ENCODE measurements at places on chromosomes 12 and 14.

- DNase-seq, result no peak
Measured at GRCh38 chr14:56120091-56120691, 2.0 kb downstream of the PELI2 start.

GRCh38 chr12:9626291-9626690, 18.6 kb upstream of the KLRB1 start:
- no peak for DNase-seq

DNA sequence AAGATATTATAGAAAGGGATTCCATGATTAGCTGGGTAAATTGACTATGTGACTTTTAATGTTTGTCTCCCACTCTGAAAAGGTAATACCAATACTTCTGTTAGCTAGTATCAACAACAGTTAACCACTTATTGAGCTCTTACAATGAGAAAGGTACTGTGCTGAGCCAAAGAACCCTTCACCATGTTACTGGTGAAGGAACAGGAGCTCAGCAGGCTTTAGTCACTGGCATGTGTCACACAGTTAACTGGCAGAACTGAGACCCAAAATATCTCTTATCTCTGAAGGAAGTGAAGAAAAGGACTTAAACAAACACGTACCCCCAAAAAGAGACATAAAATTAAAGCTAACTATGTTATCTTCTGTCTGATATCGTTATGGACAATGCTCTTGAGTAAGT, 170.6 kb downstream of the MED13L start:
- DNase-seq, result no peak

GRCh38 chr12:52063981-52064649, 5.7 kb upstream of the ATG101 start:
- DNase-seq, result no peak

- no peak for DNase-seq
Measured at GRCh38 chr12:47449797-47450196, 256.0 kb downstream of the RPAP3 start.

- DNase-seq, result no peak
Measured at GRCh38 chr14:28831126-28831525, 64.5 kb downstream of the FOXG1 start.

GRCh38 chr12:23853640-23854039, 95.8 kb downstream of the SOX5 start:
- DNase-seq, result no peak

DNA sequence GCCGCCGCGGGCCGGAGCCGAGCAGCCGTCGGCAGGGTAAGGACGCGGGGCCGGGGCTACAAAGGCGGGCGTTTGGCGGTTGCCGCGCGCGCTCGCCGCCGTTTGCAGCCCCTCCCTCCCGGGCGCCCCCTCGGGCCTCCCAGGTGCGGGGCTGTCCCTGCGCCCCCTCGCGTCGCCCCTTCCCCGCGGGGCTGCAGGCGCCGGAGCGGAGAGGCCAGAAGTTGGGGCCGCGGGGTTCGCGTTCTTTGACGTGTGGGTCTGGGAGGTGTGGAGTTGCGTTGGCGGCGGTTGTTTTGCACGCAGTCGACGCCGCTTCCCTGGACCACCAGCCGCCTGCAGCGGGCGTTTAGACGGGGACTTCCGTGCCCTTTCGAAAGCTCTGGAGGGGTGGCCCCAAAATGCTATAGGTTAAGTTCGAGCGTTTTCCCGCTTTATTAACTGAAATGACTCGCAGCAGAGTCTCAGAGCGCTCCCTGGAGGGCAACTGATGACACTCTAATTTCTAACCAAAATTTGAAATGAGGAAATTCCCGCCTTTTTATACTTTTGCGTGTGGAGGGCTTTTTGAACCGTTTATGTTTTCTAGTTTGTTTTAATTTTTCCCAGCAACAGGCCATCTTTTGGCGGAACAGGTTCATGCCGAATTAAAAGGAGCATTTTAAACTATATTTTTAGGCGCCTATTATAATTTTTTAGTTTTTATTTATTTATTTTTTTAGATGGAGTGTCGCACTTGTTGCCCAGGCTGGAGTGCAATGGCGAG, 902 bp downstream of the TMPO start:
- peak; percentile 93 for DNase-seq

DNA sequence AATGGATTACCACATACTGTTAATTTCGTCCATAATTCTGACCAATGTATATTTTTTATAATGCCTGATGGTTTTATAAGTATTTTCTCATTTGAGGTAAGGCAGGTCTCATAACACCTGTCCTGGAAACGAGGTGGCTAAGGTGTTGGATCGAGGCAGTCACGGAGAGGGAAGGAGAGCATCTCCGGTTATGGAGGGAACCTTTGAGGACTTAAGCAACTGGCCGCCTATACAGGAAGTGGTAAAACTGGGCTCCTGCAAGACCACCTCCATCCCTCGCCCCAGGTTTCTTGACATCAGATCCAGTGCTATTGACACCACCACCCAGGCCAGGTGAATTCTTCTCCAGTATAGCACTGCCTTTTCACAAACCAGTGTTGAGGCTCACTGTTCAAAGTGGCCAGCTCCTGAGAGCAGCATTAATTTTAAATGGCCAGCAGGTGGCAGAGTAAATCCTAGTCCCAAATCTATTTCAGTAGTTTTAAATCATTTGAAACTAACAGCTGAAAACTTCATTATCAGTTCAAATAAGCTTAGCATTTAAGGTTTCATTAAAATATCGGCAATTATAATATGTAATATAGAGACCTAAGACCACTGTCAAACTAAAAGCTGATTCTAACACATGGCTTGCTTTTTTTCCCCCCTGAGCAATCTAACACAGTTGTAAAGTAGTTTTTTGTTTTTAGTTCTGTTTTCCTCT, 100.8 kb downstream of the PPM1A start:
- DNase-seq, result peak; percentile 56
